ENCODE measurements at places on chromosomes 5 and 9.

GRCh38 chr5:160978944-160979343 lies 126.9 kb upstream of the ATP10B start:
- DNase-seq: no peak

- peak; percentile 22 for DNase-seq
Measured at GRCh38 chr9:2816476-2817141, 27.3 kb downstream of the PUM3 start.

DNA sequence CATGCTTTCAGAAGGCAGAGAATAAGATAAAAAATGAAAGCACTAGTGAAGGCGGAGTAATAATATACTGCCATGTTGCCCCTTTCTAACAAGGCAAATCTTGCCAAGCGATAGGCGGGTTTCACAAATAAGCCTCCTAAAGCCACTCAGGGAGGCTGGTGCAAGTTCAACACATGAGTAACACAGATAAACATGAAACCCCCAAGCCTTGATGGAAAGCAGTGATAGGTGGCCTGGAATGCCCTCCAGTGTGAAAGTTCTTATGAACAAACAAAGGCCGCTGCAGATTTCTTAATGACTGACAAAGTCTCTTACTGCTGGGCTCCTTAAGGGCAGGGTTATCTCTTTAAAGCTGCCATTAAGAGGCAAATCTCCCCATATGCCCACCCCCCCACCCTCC lies 154.7 kb downstream of the ZDHHC21 start:
- no peak for DNase-seq

DNA sequence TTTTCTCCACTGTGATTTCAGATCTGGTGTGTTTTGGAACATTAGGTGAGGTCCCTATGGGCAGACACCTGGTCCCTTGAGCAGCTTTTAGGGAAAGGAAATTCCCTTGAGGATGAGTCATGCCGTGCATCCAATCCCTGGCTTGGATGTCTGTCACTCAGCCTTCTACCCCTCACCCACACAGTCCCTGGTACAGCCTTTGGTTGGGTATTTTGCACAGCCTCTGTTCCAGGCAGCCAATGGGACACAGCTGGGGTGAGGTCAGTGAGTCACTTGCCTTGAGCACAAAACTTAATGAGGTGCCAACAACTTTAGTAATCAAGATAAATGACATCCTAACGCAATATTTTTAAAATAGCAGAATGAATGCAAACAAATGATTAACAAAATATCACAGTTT lies 22.7 kb upstream of the SVEP1 start:
- no peak for DNase-seq

- DNase-seq: no peak
Measured at GRCh38 chr9:75845806-75846205, 44.7 kb upstream of the PCSK5 start.

DNA sequence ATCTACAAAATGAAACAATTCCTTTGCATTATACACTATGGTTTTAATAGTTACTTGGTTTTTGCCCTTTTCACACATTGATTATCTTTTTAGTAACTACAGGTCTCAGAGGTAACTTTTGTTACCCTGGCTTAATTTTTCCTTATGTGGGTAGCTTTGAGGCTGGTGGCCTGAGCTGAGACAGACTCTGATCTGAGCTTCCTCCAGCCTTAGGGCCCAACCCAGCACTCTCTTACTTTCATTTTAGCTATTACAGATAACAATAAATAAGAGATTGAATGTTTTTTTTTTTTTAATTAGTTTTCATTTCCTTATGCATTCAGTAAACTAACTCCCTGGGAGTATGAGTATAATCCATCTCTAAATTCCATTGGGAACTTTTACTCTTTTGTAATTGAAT lies 15.1 kb upstream of the OXCT1 start:
- no peak for DNase-seq

DNA sequence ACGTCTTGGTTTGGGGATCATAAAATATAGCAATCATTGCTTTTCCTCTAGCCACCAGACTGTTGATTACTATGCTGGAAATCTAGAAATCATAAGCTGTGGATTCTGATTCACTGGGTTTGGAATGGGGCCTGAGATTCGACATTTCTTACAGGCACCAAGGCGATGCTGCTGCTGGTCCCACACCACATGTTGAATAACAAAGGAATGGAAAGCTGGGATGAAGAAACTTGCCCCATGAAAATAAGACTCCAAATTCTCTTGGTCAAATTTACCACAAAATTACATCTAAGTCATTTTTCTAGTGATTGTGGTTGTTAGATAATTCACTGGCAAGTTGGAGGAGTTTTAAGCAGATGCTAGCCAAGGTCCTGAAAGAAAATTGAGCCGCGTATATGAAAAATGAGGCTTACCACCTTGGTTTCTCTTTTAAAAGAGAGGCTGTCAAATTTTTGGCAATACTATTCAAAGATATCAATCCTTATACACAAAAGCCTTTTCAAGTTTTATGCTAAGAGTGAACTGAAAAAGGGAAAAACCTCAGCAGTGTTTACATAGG lies 23.0 kb upstream of the MEIKIN start:
- no peak for DNase-seq

DNA sequence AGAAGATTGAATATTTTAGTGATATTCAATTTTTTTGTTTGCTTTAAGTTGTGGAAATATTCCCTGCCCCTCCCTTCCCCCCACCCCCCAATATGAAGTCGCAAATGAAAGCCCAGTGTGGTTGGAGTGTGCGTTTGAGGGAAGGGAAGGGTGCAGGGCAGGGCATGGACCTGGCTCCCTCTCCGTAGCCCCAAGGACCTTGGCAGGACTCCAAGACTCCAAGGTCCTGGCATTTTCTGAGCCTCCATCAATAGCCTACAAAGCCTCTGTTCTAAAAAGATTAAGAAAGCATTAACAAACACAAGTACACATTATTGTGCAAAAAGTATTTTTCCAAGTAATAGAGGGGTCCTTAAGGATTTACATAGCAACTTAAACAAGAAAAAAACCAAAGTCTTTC lies 38.8 kb upstream of the PTPN3 start:
- DNase-seq: no peak

DNA sequence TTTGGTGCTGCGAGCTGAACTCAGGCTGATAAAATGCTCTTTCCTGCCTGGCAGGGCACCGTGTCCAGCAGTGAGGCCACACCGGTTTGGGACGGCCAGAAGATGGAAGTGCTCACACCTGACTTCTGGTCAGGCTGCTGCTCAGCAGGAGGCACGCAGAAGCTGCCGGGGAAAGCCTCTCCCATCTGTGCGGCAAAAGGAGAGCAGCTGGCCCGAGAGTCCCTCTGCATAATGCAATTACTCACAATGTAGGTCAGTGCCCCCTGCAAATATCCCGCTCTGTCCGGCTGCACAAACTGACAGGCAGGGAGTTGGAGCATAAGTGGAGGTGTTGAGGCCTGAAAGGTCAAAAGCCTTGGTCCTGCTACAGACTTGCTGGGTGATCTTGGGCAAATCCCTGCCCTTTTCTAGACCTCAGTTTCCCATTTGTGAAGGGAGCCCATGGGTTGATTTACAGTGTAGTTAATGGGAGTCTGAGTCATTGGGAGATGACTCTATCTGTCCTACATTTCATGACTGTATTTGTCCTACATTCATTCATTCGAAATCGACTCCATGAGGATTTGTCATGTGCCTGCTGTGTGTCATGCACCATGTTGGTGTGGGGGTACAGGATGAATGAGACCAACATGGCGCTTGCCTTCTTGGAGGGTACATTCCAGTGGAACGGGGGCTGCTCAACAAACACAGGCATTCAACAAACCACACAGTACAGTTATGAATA lies 61.8 kb upstream of the TBC1D2 start:
- DNase-seq: peak; percentile 19

DNA sequence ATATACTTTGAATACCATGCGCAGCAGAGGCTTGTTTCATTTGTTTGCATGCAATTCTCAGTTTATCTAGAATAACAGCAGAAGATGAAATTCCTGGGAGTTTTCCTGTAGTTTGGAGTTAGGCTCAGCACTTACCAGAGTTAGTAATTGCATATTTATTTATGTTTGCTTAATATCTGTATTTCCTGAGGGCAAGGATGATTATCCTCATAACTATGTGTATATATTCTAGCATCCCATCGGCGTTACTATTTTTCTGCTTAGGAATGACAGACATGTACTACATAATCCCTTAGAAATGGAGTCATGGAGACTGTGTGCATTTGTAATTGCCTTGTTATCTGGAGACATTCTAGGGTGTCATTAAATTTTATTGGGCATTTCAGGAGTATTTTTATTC lies 1184.8 kb downstream of the DTWD2 start:
- DNase-seq: no peak

- no peak for DNase-seq
Measured at GRCh38 chr5:149387081-149387631, 8.1 kb upstream of the IL17B start.

- no peak for DNase-seq
Measured at GRCh38 chr5:124873188-124873587, 126.7 kb upstream of the ZNF608 start.

- DNase-seq: no peak
Measured at GRCh38 chr9:125633116-125633745, 73.8 kb downstream of the MAPKAP1 start.

DNA sequence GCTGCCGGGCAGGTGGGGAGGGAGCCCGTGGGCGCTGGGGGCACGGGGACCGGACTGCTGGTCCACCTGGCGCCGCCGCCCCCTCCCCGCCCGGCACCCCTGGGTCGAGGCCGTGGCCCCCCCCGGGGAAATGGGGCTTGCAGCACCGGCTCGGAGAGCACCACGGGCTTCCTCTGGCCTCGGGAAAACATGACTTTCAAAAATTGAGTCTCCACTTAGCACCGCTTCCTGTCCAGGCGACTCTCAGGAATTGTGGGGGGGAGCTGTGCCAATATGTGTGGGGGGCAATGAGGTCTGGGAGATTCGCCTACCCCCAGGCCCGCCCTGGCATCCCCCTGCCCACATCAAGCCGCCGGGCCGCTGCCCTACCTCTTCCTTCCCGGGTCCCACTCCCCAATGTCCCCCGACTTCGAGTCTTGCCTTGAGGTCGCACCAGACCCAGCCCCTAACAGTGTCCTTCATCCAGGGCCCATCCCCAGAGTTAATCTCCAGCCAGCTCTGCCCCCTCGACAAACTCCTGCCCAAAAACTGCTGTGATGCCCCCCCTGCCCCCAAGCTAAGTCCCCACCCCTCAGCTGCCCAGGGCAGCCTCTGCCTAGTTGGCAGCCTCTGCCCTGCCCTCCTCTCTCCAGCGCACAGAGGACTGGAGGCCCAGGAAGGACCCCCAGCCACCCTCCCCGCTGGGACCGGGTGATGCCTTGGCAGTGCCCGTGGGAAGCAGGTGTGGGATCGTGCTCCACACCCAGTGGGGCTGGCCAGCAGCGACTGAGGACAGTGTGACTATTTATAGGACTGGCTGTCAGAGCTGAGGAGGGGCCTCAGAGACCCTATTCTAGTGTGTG lies 3.9 kb downstream of the EGFL7 start:
- no peak for DNase-seq

- peak; percentile 1 for DNase-seq
Measured at GRCh38 chr5:168992687-168993086, 308.3 kb downstream of the SLIT3 start.

- DNase-seq: no peak
Measured at GRCh38 chr5:150625831-150626746, 14.4 kb upstream of the SYNPO start.

GRCh38 chr9:134410071-134410834 lies 84.0 kb downstream of the RXRA start:
- DNase-seq: no peak

- no peak for DNase-seq
Measured at GRCh38 chr5:67746103-67746502, 469.5 kb upstream of the PIK3R1 start.

- DNase-seq: no peak
Measured at GRCh38 chr5:1500411-1501091, 23.2 kb downstream of the LPCAT1 start.

GRCh38 chr5:54624805-54625568 lies 107.4 kb downstream of the SNX18 start:
- no peak for DNase-seq

DNA sequence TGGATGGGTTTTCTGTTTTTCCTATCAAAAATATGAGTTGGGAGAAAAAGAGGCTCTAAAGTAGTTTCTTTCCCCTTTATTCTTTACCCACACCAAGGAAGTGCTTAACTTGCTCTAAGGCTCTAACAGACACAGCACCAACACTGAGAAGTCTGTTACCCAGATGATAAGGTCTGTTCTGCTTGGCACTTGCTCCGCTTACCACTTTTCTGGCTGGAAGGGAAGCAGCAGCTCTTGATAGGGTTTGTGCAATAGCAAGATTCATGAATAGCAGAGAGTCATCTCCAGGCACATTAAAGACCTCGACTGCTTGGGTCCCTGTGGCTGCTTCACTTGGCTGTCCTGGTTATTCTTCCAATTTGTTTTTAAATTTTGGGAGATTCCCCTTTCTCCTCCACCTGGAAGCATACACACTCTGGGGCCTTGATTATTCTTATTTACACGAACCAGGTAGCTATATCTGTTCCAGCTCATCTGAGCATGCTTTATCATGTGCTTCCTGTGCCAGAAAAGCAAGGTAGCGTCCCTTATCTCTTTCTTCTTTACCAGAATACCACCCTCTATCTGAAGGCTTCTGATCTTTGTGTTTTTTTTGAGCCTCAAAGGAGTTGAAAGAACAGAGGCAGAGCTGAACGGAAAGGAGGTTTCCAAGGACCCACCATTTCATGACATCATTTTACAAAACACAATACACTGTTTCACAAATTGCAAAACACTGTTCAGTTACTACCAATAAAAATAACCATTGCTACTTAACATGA lies 24.8 kb downstream of the PPP3R2 start:
- no peak for DNase-seq

- no peak for DNase-seq
Measured at GRCh38 chr9:134671341-134672113, 29.9 kb downstream of the COL5A1 start.

- DNase-seq: no peak
Measured at GRCh38 chr9:3856592-3856991, 330.8 kb upstream of the RFX3 start.

- no peak for DNase-seq
Measured at GRCh38 chr9:108167136-108167900, 677.7 kb upstream of the KLF4 start.

DNA sequence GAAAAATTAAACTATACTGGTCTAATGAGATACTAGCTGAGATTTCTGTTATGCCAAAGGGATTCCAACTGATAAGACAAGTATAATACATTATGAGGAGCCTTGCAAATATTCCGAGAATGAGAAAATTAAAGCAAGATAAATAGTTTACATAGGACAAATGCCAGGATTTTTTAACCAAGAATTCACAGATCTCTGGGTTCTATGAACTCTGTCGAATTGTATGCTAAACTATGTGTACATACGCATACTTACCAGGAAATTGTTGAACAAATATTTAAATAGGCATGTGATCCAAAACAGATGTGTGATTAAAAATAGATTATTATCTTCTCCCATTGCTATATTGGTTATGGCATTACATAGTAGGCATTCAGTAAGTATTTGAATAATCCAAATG lies 616.6 kb downstream of the GABRG2 start:
- DNase-seq: no peak
